ENCODE measurements at places on chromosomes 11 and 22.

- no peak for DNase-seq
These were observed 104.4 kb downstream of the STIM1 start for GRCh38 chr11:3959903-3960265.

DNA sequence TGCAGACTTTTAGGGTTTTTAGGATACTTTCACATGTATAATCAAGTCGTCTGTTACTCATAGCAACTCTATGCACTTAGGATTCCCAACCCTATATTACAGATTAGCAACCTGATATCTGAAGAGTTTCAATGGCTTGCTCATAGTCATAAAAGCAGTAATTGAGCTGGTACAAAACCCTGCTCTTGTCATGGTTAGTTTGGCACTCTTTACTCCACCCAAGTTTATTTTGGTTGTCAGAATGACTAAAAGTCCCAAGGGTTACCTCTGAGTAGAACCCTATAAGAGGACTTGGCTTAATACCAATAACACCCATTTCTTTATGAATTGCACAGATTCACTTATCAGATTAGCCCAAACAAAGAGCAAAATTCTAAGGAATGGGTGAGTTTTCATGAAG, 550.6 kb downstream of the SOX6 start:
- DNase-seq: no peak

GRCh38 chr11:119886667-119887230, 157.7 kb upstream of the NECTIN1 start:
- no peak for DNase-seq

GRCh38 chr11:8389029-8389996, 125.6 kb upstream of the LMO1 start:
- no peak for DNase-seq

DNA sequence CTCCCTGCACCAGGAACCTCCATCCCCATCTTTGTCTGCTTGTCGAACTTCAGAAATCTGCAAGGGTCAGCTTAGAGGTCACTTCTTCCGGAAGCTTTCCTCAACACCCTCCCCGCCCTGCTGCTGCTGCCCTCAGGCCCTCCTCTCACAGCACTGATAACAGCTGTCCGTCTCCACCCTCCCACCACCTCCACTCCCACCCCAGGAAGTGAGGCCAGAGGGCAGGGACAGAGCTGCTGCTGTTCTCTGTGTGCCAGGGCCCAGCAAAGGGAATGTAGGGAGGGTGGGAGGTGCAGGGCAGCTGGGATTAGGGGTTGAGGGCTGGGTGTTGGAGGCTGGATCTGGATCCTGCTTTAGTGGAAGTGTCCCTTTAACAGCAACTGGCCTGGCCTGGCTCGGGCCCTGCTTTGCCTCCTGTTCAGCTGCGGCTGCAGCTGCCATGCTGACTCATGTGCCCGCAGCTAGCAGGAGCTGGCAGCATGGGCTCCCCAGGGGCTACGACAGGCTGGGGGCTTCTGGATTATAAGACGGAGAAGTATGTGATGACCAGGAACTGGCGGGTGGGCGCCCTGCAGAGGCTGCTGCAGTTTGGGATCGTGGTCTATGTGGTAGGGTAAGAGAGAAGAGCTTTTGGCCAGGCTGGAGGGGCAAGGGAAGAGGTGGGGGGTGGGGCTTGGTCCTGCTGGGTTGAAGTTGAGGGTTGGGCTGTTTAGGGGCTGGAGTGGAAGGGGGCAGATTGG, at the start of gene P2RX6:
Gene P2RX6 (plus strand): TSS at position 440 of the 740 bp plus-strand sequence. CDS start 10 bp downstream, at position 450.
- peak; percentile 65 for DNase-seq

DNA sequence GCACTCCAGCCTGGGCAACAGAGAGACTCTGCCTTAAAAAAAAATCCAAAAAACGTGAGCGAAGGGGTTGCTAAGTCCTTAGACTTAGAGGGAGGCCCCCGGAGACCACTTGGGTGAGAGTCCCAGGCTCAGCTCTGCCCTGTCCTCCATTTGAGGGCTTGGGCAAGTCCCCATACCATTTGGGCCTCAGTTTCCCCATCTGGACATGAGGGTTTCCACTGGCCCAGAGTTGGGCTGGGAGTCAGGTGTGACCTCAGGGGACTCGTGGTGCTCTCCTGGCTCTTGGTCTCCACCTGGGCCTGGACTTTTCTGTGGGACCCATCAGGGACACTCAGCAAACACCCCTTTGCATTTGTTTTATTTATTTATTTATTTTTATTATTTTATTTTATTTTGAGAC, 35.2 kb upstream of the CSNK1E start:
- DNase-seq: no peak

- DNase-seq: no peak
These were observed 79.5 kb upstream of the ZBED5 start for GRCh38 chr11:10937385-10937771.

DNA sequence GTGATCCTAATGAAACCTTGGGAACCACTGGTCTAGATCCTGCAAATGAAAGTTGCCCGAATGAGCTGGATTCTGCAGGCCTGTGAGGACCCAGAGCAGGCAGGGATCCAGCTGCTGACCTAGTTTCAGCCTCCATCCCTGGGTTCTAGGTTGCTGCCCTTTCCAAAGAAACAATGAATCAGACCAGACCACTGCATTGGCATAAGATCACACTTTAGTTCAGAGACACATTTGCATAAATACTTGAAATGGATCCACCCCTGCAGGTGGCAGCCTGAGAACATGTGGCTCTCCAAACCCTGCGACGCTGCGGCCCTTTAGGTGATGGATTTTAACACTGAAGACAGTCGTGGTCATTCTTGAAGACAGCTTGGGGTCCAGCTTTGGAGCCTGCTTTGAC, 23.7 kb downstream of the ADAMTS8 start:
- DNase-seq: no peak

GRCh38 chr11:107931206-107931605, 3.0 kb downstream of the RAB39A start:
- DNase-seq: no peak

DNA sequence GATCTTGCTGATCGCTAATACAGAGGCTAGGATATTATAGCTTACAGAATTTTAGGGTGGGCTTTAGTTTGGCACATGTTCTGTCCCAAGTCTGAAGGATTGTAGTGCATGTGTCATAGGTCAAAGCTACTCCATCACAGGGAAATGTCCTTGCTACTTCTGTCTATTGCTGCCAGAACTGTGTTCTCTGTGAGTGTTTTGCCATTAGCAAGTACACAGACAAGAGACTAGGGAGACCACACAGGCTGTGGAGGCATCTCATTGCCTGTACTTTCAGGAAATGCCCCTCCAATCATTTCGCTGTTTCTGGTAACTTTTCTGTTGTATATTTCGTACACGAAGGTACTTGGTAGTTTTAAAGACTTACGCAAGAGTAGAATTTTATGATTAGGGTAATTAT, 25.5 kb upstream of the RAG2 start:
- no peak for DNase-seq

DNA sequence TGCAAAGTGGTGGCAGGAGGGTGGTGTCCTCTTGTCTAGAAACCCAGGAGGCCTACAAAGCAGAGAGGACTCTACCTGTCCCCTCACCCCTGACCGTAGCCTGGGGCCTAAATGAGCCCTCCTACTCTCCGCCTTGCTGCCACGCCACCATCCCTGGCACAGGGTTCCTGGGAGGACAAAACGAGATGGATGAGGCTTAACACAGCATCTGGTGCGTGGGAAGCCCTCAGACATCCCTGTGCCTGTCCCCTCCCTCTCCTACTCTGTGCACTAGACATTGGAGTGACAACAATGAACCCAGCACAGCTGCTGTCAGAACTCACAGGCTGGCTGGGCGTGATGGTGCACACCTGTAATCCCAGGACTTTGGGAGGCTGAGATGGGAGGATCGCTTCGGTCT, 36.4 kb upstream of the DKK3 start:
- no peak for DNase-seq

- DNase-seq: peak; percentile 93
These were observed 90.1 kb downstream of the ETS1 start for GRCh38 chr11:128497061-128497775.

DNA sequence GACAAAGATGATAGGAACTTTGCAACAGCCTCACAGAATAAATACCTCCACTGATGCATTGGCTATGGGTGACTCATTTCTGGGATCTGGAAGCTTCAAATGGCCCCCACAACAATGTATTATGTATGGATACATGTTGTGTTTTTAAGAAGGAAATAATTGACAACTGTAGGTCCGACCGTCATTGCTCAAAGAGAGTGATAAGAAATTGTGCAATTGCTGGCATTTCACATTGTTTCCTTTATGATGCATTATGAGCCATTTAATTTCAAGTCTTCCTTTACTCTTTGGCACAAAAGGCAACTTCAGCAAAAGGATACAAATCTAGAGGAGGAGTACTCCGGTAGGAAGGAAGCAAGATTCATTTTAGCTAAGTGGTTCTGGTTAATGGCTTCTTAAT, 2.0 kb downstream of the ANO3 start:
- peak; percentile 47 for DNase-seq

GRCh38 chr11:117195761-117196160, 3.4 kb upstream of the TAGLN start:
- no peak for DNase-seq

DNA sequence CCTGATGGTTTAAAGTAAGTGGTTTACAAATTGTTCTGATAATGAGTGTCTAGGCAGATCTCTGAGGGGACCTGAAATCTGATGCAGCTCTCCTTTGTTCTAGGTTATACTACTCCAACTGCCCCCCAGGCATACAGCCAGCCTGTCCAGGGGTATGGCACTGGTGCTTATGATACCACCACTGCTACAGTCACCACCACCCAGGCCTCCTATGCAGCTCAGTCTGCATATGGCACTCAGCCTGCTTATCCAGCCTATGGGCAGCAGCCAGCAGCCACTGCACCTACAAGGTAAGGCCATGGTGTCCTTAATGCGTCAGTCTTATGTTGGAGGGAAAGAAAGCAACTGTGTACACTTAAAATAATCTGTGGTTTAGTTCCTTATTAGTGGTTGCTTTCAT, 9.9 kb downstream of the EWSR1 start:
- no peak for DNase-seq

- DNase-seq: no peak
These were observed 2.1 kb downstream of the ALDH3B1 start for GRCh38 chr11:68012044-68012842.

GRCh38 chr11:70660059-70660888, 261.9 kb downstream of the CTTN start:
- DNase-seq: no peak
